ENCODE measurements at places on chromosomes 2 and 18. TPM values are rescaled to one million over a fixed set of nuclear protein-coding genes. Genes with fewer than 3 reads are reported as not detected.

The LIMS4 gene
- 2.5 TPM for polyA plus RNA-seq

- peaks cover 16% of the 10 kb centered on the region for H3K36me3 ChIP-seq
- peak overlapping the region; percentile 93 for H3K27ac ChIP-seq
- peaks cover 30% of the 10 kb centered on the region for H3K4me1 ChIP-seq
Observed at GRCh38 chr2:219497495-219498279, 1.0 kb upstream of the GMPPA start.

DNA sequence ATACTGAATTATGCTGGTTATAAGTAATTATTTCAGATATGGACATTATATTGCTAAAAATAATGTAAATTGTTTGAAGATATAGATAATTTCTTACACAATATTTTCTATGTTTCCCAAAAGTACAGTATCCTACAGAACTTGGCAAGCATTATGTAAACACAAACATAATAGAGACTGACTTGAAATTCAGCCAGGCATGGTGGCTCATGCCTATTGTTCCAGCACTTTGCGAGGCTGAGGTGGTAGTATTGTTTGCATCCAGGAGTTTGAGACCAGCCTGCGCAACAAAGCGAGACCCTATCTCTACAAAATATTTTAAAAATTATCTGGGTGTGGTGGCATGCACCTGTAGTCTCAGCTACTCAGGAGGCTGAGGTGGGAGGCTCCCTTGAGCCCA lies 1300.5 kb upstream of the DDX18 start:
- no peaks in the 10 kb centered on the region for H3K4me1 ChIP-seq
- no peak overlapping the region for H3K27ac ChIP-seq
- no peaks in the 10 kb centered on the region for H3K36me3 ChIP-seq
- no peak for DNase-seq

- no peak overlapping the region for H3K4me3 ChIP-seq
- DNase-seq = peak; percentile 68
- H3K36me3 ChIP-seq = no peaks in the 10 kb centered on the region
Observed at GRCh38 chr2:45964223-45964841, 312.9 kb downstream of the PRKCE start.

The NYAP2 gene
- polyA plus RNA-seq = 0.04 TPM

- H3K4me3 ChIP-seq = peak overlapping the region; percentile 98
- H3K4me1 ChIP-seq = peaks cover 23% of the 10 kb centered on the region
- H3K27me3 ChIP-seq = no peaks in the 10 kb centered on the region
- peak overlapping the region; percentile 99 for H3K27ac ChIP-seq
Observed at GRCh38 chr2:218396688-218397462, 2.8 kb upstream of the CTDSP1 start.

GRCh38 chr18:43772907-43773306 lies 495.6 kb upstream of the SYT4 start:
- no peaks in the 10 kb centered on the region for H3K27me3 ChIP-seq
- DNase-seq = peak; percentile 51
- H3K4me1 ChIP-seq = no peaks in the 10 kb centered on the region
- H3K27ac ChIP-seq = no peak overlapping the region

DNA sequence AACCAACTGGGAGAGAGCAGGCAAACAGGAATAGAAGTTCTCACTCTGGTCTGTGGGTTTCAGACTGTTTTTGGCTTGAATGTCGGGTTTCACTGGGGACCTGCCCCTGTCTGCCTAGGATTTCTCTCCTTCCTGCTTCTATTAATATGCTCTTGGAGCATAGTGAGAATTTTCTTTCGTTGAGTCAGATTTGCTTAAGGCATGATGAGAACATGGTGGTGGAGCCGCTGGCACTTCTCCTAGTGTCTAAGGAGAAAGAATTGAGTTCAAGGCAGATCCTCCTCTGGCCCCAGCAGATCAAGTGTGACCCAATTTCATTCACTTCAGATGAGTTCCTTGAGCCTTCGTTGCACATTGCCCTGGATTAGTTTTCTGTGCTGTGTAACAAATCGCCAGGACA lies 103.9 kb upstream of the HS6ST1 start:
- H3K27me3 ChIP-seq = no peaks in the 10 kb centered on the region
- no peaks in the 10 kb centered on the region for H3K4me1 ChIP-seq
- no peak overlapping the region for H3K27ac ChIP-seq
- H3K4me3 ChIP-seq = no peak overlapping the region
- DNase-seq = no peak

- peak overlapping the region; percentile 19 for H3K27ac ChIP-seq
- no peaks in the 10 kb centered on the region for H3K36me3 ChIP-seq
- H3K27me3 ChIP-seq = no peaks in the 10 kb centered on the region
- DNase-seq = no peak
- no peaks in the 10 kb centered on the region for H3K4me1 ChIP-seq
Observed at GRCh38 chr2:28637066-28638047, 114.3 kb upstream of the PPP1CB start.

The D2HGDH gene
- polyA plus RNA-seq = 32.8 TPM

GRCh38 chr18:49059028-49059834 lies 108.5 kb upstream of the SMAD7 start:
- no peak for DNase-seq
- H3K36me3 ChIP-seq = no peaks in the 10 kb centered on the region
- no peak overlapping the region for H3K4me3 ChIP-seq
- H3K4me1 ChIP-seq = no peaks in the 10 kb centered on the region
- H3K27ac ChIP-seq = no peak overlapping the region
- no peaks in the 10 kb centered on the region for H3K27me3 ChIP-seq

Measured in left lung (tissue), 14 donors.